Activated CD8-positive, alpha-beta memory T cell treated with anti-CD3 and anti-CD28 coated beads for 24 hours (primary cell): ENCODE measurements at places on chromosomes 2 and 18.

GRCh38 chr2:49296107-49296867, 142.0 kb upstream of the FSHR start:
- DNase-seq, result no peak

DNA sequence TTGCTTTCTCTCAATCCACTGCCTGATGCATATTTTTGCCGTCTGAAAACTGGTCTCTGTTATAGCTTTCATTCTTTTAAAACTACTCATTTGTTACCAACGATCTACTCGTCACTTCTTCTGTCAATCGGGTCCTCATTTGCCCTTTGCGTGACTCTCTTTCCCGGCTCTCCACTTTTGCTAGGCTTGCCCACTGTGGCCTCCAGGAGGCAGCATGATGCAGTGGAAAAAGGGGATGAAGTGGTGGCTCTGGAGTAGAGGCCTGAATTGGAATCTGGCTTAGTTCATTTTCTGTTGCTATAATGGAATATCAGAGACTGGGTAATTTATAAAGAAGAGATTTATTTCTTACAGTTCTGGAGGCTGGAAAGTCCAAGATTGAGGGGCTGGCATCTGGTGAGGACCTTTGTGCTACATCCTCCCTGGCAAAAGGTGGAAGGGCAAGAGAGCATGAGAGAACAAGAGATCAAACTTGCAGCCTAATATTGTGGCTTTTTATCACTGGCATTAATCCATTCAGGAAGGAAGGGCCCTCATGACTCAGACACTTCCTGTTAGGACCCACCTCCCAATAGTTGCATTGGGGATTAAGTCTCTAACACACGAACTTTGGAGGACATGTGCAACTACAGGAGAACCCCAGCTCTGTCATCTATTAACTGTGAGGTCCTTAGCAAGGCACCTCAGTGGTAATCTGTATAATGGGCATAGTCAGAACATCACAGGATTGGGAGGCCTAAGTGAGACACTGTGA, 15.4 kb downstream of the GDF7 start:
- no peak for DNase-seq

DNA sequence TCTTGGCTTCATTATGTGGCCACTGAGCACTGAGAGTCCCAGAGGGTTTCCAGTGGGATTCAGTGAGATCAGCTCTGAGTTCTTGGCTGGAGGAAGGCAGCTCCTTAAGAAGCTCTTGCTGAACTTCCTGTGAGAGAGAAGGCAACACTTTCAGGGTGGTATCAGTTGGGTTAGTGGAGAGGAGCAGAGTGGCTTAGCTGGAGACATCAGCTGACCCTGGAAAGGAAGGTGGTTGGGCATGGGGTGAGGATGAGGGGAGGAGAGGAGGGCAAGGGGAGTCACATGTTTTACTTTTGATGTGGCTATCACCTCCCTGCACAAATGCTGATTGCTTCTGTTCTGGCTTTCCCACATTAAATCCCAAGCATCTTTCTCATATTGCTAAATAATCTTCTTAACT, 95.1 kb downstream of the ACOXL start:
- no peak for DNase-seq

DNA sequence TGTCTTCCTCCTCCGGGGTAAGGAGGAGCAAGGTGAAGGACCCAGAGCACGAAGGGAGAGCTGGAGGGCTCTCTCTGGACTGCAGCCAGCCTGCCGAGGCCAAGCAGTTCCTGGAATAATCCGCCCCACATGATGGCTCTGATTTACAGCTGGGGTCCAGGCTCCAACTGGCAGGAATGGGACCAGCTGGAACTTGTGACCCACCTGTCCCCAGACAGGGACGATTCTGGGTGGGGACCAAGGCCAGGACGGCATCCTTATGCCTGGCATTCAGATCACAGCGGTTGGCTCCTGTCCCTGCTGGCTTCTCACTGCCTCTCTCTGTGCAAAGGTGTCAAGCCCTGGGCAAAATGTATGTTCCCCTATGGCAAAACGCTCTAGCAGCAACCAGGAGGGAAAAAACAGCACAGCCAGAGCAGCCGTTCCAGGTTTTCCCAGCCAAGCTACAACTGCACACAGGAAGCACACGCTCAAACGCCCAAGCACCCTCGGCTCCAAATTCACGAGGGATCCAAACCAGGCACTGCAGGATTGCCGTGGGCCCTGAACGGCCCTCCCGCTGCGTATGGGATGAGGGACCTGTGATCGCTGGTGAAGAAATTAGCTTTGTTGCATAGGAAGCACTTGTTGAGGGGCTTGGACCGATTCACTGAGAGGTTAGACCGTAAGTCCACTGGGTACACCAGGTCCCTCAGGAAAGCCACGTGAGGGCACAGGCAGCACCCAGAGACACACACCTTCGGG, 35.8 kb downstream of the FAM178B start:
- no peak for DNase-seq

- DNase-seq, result no peak
Observed at GRCh38 chr2:170396799-170397459, 219.0 kb downstream of the MYO3B start.

- DNase-seq, result no peak
Observed at GRCh38 chr18:6249788-6250187, 164.9 kb downstream of the L3MBTL4 start.

DNA sequence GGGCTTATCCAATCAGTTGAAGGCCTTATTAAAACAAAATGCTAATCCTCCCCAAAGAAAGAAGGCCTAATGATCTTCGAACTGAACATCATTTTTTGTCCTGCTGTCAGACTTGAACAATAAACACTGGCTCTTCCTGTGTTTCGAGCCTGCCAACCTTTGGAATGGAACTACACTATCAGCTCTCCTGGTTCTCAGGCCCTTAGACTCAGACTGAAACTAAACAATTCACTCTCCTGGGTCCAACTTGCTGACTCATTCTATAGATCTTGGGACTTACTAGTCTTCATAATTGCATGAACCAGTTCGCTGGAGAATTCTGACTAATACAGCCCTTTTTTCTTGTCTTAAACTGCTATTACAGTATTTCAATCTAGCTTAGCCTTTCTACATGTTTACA, 235.2 kb downstream of the LNPK start:
- DNase-seq, result no peak
